ENCODE measurements at places on chromosomes 3 and 15. TPM values are rescaled to one million over a fixed set of nuclear protein-coding genes. Genes with fewer than 3 reads are reported as not detected.

Gene RNU5B-1
- 33.0 TPM for total RNA-seq

GRCh38 chr15:66224946-66225345 lies 28.6 kb downstream of the MEGF11 start:
- no peaks in the 10 kb centered on the region for H3K36me3 ChIP-seq
- peaks cover 15% of the 10 kb centered on the region for H3K27me3 ChIP-seq
- no peak overlapping the region for H3K27ac ChIP-seq
- no peaks in the 10 kb centered on the region for H3K4me1 ChIP-seq

DNA sequence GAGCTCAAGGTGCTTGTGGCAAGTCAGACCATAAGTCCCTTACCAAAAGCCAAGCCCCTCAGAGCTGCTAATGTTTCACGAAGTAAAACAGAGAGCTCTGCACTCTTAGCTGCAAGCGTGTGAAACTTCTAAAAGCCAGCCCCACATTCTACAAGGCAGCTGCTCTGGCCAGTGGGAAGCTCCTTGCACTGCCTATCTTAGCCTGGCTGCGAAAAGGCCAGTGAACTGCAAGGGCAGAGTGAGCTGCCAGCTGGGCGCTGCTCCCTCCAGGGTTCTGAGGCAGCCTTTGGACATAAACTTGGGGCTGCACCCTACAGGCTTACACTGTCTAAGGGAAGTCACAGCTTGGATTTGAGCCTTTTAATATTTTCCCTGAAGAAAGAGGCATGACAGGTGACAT lies 2.2 kb upstream of the MUSTN1 start:
- no peak overlapping the region for H3K4me3 ChIP-seq
- no peak overlapping the region for H3K27ac ChIP-seq
- H3K36me3 ChIP-seq, result peaks cover 27% of the 10 kb centered on the region
- no peaks in the 10 kb centered on the region for H3K27me3 ChIP-seq
- no peak for DNase-seq

Gene PYGO1
- total RNA-seq, result not detected

DNA sequence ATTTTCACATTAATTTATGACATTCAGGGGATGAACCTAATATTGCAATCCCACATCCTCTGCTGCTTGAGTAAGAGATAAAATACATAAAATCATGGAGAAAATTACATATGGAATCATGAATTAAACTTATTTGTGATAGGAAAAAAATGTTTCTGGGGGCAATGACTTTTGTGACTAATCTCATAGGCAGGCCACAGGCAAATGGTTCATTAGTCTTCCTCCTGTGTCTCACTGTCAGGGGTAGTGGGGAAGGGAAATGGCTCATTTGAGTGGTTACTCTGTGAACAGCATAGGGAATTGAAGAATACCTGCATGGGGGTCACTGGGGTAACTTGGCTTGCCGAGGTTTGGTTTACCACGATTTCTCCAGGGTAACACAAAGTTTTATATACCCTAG lies 72.0 kb downstream of the TFG start:
- H3K27ac ChIP-seq, result no peak overlapping the region
- peaks cover 5% of the 10 kb centered on the region for H3K36me3 ChIP-seq
- DNase-seq, result no peak
- H3K4me1 ChIP-seq, result no peaks in the 10 kb centered on the region
- no peaks in the 10 kb centered on the region for H3K27me3 ChIP-seq
- no peak overlapping the region for H3K4me3 ChIP-seq

GRCh38 chr15:33492434-33493052 lies 181.8 kb downstream of the RYR3 start:
- no peaks in the 10 kb centered on the region for H3K4me1 ChIP-seq
- H3K27me3 ChIP-seq, result peaks cover 6% of the 10 kb centered on the region
- H3K27ac ChIP-seq, result no peak overlapping the region
- H3K4me3 ChIP-seq, result no peak overlapping the region

- no peaks in the 10 kb centered on the region for H3K27me3 ChIP-seq
- no peak overlapping the region for H3K27ac ChIP-seq
- H3K4me3 ChIP-seq, result no peak overlapping the region
- no peak for DNase-seq
- H3K36me3 ChIP-seq, result peaks cover 77% of the 10 kb centered on the region
Measured at GRCh38 chr3:63921741-63922482, 9.7 kb upstream of the SCAANT1 start.

Gene MRAS
- total RNA-seq, result 0.13 TPM

- no peaks in the 10 kb centered on the region for H3K36me3 ChIP-seq
- no peaks in the 10 kb centered on the region for H3K27me3 ChIP-seq
- no peak overlapping the region for H3K27ac ChIP-seq
- no peaks in the 10 kb centered on the region for H3K4me1 ChIP-seq
- H3K4me3 ChIP-seq, result no peak overlapping the region
Measured at GRCh38 chr3:142459929-142460328, 12.1 kb upstream of the XRN1 start.

GRCh38 chr15:73936588-73937290 lies 10.5 kb downstream of the LOXL1 start:
- DNase-seq, result no peak
- no peak overlapping the region for H3K4me3 ChIP-seq
- H3K27ac ChIP-seq, result no peak overlapping the region
- H3K4me1 ChIP-seq, result peaks cover 9% of the 10 kb centered on the region
- H3K36me3 ChIP-seq, result no peaks in the 10 kb centered on the region

GRCh38 chr3:48798998-48799397 lies 48.7 kb downstream of the PRKAR2A start:
- H3K36me3 ChIP-seq, result peaks cover 2% of the 10 kb centered on the region
- H3K4me3 ChIP-seq, result no peak overlapping the region
- peaks cover 12% of the 10 kb centered on the region for H3K4me1 ChIP-seq
- no peak for DNase-seq

DNA sequence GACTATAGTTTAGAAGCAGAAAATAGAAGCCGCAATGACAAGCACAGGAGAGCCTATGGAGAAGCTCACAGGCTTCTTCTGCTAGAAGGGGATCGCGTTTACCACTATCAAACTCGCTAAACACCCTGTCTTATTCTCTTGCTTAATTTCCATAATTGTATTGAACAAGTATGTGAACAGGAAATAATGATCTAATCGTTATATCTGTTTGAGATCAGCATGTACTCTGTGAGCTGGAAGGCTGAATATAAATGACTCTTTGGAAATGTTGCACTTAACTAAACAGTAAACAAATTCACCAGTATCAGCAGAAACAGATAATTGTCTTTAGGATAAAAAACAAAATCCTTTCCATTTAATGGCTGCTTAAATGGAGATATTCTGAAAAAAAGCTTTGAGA lies 15.0 kb downstream of the NEK10 start:
- H3K27ac ChIP-seq, result no peak overlapping the region
- no peaks in the 10 kb centered on the region for H3K36me3 ChIP-seq
- DNase-seq, result no peak
- H3K27me3 ChIP-seq, result no peaks in the 10 kb centered on the region

- no peaks in the 10 kb centered on the region for H3K27me3 ChIP-seq
- H3K36me3 ChIP-seq, result no peaks in the 10 kb centered on the region
- peaks cover 98% of the 10 kb centered on the region for H3K4me1 ChIP-seq
- no peak overlapping the region for H3K4me3 ChIP-seq
Measured at GRCh38 chr15:67144609-67145311, 79.4 kb downstream of the SMAD3 start.

- H3K27ac ChIP-seq, result no peak overlapping the region
- H3K4me3 ChIP-seq, result no peak overlapping the region
- peaks cover 22% of the 10 kb centered on the region for H3K27me3 ChIP-seq
- H3K36me3 ChIP-seq, result no peaks in the 10 kb centered on the region
- peaks cover 17% of the 10 kb centered on the region for H3K4me1 ChIP-seq
Measured at GRCh38 chr3:134260987-134261386, 10.3 kb upstream of the RYK start.

DNA sequence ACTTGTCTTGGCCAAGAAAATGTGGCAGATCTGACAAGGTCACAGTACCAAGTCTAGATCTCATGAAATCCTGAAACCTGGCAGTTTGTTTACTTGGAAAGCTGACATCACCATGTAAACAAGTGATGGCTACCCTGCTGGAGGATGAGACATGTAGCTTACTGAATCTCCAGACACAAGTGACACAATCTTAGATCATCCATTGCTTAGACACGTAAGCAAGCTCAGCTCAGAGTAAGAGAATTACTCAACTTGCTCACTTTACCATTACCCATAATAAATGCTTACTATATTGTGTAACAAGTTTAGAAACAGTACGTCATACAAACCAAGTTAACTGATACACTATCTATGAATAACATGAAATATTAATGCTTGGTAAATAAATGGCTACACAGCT lies 263.8 kb downstream of the TBC1D5 start:
- no peak for DNase-seq
- no peak overlapping the region for H3K27ac ChIP-seq
- no peaks in the 10 kb centered on the region for H3K4me1 ChIP-seq

DNA sequence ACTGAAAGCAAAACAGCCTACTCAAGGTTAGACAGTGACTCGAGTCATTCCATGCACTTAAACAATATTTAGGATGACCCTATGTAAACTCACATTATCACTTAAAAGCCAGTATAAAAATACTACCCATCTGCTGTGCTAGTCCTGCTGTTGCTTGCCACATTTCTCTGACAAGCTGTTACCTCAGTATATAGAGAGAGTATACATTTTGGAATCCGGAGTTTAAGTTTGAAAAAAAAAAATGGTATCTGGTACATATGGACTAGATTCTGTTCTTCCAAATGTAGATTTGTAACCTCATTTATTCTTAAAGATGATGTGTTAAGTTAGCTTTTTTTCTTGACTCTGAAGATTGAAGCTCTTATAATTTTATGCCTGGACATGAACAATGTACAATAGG lies 503.8 kb upstream of the TPRG1 start:
- H3K36me3 ChIP-seq, result peaks cover 21% of the 10 kb centered on the region
- no peak overlapping the region for H3K4me3 ChIP-seq
- H3K27ac ChIP-seq, result no peak overlapping the region
- H3K27me3 ChIP-seq, result no peaks in the 10 kb centered on the region

GRCh38 chr3:51684971-51685751 lies 14.1 kb downstream of the TEX264 start:
- peaks cover 19% of the 10 kb centered on the region for H3K36me3 ChIP-seq
- DNase-seq, result no peak
- H3K4me3 ChIP-seq, result peak overlapping the region; percentile 88
- H3K27me3 ChIP-seq, result no peaks in the 10 kb centered on the region

Gene CEP97
- 8.4 TPM for total RNA-seq

DNA sequence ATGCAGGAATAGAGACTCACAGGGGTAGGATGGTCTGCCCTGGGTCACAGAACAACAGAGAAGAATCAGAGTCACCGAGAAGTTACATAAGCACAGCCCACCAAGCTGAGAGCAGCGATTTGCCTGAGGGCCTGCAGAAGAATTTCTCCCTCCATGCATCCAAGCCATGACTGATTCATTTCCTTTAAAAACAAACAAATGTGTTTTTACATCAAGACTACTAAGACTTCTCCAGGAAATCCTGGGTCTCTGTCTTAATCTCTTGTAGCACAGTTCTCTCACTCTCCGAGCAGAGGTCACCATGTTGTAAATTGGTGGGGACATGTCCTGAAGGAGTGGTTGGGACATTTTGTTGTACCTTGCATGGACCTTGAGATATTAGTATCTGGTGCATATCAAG lies 159.8 kb downstream of the THSD4 start:
- peaks cover 9% of the 10 kb centered on the region for H3K27me3 ChIP-seq
- no peaks in the 10 kb centered on the region for H3K36me3 ChIP-seq
- no peak for DNase-seq

Gene SST
- total RNA-seq, result not detected

DNA sequence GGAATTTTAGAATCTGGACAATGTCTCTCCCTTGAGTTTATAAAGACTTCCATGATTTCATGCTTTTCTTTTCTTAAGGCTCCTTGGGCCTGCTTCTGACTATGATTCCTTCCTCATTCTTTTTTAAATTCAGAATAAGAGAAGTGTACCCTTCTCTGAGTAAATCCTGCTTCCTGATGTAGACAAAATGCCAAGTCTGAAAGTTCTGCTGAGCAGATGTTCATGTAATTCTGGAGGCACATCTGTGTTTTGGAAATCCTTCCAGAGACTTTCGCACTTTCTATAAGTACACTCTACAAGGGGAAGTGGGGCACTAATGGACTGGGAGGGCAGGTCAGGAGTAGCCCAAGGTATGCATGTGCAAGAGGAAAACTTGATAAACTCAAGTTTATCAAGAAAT lies 24.8 kb downstream of the TPM1 start:
- peaks cover 15% of the 10 kb centered on the region for H3K36me3 ChIP-seq
- no peak overlapping the region for H3K4me3 ChIP-seq
- no peak overlapping the region for H3K27ac ChIP-seq

- no peaks in the 10 kb centered on the region for H3K27me3 ChIP-seq
- no peak for DNase-seq
- peak overlapping the region; percentile 96 for H3K27ac ChIP-seq
- H3K4me1 ChIP-seq, result peaks cover 77% of the 10 kb centered on the region
- H3K4me3 ChIP-seq, result peak overlapping the region; percentile 94
- H3K36me3 ChIP-seq, result peaks cover 19% of the 10 kb centered on the region
Measured at GRCh38 chr3:71488882-71489281, 94.6 kb downstream of the FOXP1 start.

DNA sequence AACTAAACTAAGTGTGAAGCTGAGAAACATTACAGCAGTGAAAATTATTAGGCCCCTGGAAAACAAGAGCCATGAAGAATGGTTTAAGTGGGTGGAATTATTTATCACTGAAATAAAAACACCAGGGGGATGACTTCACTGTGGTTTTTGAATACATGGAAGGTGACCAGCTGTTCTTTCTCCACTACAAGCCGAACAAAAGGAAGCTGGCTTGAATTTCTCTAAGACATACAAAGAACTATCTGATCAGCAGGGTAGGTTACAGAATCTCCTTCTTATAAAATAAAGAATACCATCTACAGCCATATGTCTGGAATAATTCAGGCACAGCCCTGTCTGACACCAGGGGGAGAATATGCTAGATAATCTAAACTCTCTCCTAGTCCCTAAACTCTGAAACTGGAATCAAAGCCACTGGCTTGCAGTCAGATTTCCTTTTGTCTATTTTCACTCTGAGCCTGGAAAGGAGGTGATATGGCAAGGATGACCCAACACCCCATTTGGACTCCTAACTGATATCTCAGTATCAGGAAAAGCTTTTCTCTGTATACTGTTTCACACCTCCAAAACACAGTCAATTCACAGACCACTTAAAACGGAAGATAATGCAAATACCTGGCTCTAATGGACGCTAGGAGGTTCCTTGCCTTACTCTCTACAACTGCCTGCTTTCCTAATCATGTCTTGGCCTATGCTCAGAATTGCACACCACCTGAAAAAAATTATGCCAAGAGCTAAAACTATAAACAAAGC lies 31.2 kb downstream of the SPATA12 start:
- no peak for DNase-seq
- no peaks in the 10 kb centered on the region for H3K36me3 ChIP-seq
- H3K27me3 ChIP-seq, result peaks cover 2% of the 10 kb centered on the region
- peak overlapping the region; percentile 10 for H3K27ac ChIP-seq
- no peak overlapping the region for H3K4me3 ChIP-seq

- peaks cover 3% of the 10 kb centered on the region for H3K27me3 ChIP-seq
- H3K4me3 ChIP-seq, result no peak overlapping the region
Measured at GRCh38 chr15:89385596-89386331, 51.1 kb upstream of the POLG start.

DNA sequence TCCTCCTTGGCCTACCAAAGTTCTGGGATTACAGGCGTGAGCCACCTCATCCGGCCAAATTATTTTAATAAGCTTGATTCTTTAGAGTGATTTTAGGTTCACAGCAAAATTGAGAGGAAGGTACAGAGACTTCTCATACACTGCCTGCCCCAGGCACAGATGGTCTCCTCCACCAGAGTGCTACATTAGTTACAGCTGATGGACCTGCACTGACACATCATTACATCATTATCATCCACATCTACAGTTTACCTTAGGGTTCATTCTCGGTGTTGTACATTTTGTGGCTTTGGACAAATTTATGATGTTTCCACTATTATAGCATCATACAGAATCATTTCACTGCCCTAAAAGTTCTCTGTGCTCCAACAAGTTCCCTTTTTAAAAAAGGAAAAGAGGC lies 4.4 kb upstream of the VPS8 start:
- H3K27ac ChIP-seq, result no peak overlapping the region
- peaks cover 11% of the 10 kb centered on the region for H3K4me1 ChIP-seq
- H3K4me3 ChIP-seq, result no peak overlapping the region
- no peaks in the 10 kb centered on the region for H3K27me3 ChIP-seq
- H3K36me3 ChIP-seq, result no peaks in the 10 kb centered on the region

All from naive thymus-derived CD8-positive, alpha-beta T cell (primary cell).